ENCODE measurements at places on chromosomes 16 and 17.

- DNase-seq: no peak
Observed at GRCh38 chr16:27462846-27463682, 61.1 kb downstream of the IL21R start.

DNA sequence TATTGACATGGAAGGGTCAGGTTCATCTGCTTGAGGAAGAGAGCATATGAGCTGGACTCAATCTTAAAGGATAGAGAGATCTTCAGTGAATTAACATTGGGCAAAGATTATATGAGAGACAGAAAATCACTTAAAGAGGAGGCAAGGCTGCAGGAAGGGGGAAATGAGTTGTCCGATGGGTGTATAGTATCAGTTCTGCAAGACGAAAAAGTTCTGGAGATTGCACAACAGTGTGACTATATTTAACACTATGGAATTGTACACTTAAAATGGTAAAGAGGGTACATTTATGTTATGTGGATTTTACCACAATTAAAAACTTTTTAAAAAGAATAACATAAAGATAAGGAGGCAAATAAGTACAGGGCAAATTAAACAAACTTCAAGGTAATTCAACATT, 80.7 kb downstream of the HELZ start:
- no peak for DNase-seq

GRCh38 chr17:79888811-79889634, 49.8 kb upstream of the CBX4 start:
- DNase-seq: no peak

GRCh38 chr16:31213342-31213741, 577 bp upstream of the TRIM72 start:
- no peak for DNase-seq

DNA sequence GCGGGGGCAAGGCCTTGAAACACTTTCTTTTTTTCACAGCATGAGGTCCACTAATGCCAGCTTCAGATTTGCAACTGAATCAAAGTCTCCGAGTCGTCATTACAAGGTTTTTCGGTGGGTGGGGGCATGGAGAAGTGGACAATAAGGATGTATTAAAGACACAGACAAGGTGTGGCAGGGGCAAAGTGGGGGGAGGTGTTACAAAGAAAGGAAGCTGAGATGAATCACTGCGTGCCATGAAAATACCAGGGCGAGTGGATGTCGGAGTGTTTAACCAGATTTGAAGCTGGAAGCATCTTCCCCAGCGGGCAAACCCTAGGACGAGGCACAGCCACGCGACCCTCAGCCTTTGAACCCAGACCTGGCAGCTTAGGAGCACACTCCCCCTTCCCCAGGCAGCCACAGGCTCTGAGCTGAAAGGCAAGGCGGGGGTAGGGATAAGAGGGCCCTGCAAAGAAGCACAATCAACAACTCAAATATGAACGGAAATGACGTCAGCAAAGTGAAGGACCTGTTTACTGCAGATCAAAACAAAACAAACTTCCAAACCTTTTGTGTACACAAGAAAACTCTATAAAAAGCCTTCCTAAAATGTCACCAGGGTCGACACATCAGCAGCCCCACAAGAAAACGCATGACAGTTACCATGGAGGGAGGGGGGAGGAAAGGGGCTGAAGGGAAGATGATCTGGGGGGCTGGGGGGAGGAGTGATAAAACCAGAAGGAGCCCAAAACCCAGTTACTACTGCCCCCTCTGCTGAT, 5.6 kb upstream of the ZFHX3 start:
- no peak for DNase-seq

DNA sequence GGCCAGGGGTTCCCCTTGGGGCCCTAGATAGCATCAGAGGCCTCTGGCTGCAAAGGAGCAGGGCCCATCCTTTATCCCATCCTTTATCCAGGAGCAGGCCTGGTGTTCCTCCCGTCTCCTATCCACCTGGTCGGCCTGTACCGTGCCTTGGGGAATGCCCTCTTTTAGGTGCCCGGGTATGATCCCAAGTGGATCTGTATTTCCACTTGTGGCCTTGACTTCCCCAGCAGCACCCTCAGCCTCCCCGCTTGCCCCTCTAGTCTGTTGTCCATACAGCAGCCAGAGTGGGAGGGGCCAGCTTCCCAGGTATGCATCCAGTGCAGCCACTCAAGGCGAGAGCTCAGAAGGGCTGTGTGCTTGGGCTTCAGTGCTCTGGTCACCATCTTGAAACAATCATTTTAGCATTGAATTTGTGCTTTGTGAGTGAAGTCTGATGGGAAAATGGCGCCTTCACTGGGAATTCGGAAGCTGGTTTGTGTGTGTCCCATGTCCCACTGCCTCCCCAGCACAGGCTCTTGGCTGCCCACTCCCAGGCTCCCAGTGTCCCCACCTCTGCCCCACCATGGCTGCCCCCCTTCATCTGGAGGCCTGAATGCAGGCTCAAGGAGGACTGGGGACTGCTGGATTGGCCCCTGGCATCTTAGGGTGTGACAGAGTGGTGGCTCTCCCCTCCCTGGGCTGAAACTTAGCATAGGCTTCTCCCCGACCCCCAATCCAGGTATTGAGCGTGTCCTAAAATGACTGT, 3.3 kb upstream of the RNF112 start:
- DNase-seq: no peak

DNA sequence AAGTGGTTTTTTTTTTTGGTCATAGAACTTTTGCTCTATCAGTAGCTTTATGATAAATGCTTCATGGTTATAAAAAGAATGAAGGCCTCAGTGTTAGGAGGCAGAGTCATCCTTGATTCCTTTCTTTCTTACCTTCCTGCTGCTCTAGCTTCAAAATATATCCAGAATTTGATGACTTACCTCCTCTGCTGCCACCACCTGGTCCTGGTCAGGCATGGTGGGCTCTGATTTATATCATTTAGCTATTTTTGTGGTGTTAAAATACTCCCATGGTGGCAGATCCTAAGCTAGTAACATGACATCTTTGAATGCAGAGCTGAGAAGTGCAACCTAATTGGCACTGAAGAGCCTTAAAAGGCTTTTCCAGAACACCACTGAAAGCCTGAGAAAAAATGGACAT, 508.8 kb upstream of the CDH8 start:
- DNase-seq: no peak

DNA sequence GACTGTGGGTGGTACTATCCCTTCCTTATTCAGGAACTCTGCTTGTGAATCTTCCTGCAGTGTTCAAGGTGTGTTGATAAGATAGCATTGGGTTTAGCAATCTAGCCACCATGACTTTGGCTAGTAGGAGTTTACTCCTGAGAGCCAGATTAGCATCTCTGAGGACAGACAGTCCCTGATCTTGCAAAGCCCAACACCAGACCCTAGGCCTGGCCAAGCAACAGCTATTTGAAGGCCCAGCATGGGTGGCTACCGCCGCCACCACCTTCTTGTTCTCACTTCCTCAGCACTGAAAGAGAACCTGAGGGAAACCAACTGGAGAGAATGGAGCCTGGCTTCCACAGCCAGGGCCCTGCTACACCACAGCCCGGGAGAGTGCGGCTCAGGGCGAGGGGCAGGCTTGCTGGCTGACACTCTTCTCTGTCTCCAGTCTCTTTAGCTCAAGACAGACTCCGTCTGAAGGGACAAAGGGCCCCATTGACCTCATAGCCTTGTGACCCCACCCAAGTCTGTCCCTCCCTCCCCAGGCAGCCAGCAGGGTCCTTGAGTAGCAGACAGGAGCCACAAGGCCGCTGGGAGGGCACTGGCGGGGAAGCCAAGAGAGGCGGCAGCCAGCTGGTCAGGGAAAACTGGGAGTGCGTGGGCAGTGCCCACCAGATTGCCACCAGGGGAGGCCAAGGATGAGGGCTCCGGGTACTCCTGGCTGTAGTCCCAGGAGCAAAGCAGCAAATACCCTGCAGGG, 10.9 kb upstream of the ARHGAP23 start:
- DNase-seq: no peak

DNA sequence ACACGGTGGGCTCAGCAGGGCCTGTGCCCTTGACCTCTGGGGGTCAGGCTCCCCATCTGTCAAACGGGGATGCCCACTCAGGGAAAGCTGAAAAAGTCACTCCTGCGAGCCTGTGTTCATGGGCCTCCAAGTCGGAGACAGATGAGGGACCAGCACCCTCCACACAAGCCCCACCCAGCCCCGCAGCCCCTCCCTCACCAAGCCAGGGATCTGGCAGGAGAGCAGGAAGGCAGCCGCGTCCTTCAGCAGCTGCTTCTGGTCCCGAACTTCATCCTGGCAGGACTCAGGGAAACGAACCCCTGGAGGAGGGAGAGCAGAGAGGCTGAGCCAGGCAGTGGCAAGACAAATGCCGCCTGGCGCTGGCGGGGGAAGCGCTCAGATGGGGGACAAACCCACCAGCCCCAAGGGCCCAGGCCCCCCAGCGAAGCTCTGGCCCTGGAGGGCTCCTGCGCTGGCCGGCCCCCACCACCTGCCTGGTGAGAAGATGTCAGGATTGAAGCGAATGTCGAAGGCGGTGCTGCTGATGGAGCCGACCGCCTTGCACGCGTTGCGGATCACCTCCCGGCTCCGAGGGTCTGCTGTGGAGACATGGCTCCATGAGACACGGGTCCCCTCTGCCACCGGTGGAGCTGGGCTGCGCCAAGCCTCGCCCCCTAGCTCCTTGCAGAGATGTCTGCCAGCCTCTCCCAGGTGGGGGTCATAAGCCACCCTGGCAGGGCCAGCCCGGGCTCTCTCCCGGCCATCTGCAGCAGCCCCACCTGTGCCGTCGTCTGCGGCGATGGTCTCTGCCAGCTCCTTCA, 15.4 kb downstream of the CLUH start:
- no peak for DNase-seq

GRCh38 chr17:81961087-81961511, at the start of gene NOTUM:
NOTUM (minus strand) TSS chr17:81961187; CDS start chr17:81960909, 278 bp downstream.
- DNase-seq: no peak

GRCh38 chr16:69930117-69930776, 20.9 kb upstream of the CLEC18A start:
- DNase-seq: peak; percentile 61

GRCh38 chr17:52147872-52148271, 10.6 kb downstream of the CA10 start:
- no peak for DNase-seq

GRCh38 chr16:69089091-69089910, 16.2 kb upstream of the HAS3 start:
- DNase-seq: peak; percentile 44

DNA sequence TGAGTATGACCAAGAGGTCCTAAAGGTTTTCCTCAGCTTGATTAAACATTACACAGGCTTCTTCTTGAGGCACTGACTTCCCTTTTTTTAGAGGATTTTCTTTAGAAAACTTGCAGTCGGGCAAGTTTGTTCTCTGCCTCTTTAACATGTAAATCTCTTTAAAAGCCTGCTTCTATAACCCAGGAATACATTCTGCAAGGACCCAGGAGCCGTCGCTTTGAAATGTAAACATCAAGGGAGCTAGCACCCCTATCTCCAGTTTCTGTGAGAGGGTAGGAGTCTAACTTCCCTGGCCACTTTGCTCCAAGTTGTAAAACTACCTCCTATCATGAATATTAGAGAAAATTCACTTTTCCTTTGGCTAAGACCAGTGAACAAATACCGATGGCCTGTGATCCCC, 201.5 kb upstream of the CPHXL start:
- no peak for DNase-seq

- DNase-seq: no peak
Observed at GRCh38 chr17:80526116-80526910, 18.3 kb upstream of the RPTOR start.

- DNase-seq: peak; percentile 6
Observed at GRCh38 chr16:67928147-67928546, 3.5 kb downstream of the CTRL start.

GRCh38 chr17:55167024-55167725, 97.6 kb upstream of the HLF start:
- no peak for DNase-seq

DNA sequence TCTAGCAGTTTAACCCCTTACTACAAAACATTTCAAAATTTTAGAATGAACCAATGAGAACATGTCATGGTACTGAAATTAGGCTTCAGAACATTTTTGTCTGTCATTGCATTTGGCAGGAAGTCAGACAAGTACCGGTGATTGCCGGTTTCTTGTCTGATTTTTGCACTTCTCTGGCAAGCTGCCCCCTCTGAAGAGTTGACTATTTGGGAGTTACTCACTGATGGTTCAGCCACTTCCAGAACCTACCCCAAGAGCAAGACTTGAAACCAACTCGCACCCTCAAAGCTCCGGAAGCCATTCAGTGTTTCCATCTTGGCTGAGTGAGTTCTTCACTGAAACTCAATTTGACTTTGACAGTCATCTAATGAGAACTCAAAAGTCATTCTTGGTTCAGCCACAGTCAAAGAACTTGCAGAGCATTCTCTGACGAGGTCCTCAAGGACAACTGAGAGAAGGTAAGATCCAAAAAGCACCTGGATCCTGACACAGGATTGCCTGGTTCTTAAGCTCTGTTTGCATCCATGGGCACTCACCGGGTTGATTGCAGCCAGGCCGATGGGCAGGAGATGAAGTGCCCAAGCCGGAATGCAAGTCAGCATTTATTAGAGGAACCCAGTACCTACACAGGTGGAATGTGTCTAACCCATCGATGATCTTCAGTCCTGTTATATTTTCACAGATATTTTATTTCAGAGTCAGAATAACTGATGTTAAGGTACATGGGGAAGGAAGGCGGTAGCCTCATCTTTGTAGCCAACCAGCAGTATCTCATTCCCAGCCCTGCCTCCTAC, 93.6 kb downstream of the USP22 start:
- DNase-seq: peak; percentile 60

DNA sequence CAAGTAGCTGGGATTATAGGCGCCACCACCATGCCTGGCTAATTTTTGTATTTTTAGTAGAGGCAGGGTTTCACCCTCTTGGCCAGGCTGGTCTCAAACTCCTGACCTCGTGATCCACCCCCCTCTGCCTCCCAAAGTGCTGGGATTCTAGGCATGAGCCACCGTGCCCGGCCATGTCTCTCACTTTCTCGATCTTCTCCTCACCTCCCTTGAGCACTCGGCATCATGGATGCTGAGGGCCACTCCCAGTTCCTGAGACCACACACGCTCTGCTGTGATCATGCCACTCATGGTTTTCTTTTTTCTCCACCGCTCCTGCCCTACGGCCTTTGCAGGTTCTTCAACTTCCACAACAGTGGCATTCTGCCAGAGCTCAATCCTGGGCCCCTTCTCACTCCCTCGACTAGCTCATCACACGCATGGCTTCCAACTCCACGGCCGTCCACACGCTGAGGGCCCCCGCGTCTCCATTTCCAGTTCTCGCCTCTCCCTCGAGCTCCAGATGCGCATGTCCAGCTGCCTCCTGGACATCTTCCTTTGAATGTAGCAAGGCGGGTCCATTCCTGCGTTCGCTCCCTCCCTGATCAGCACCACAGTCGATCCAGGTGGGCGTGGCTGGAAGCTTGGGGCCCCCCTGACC, 5.5 kb upstream of the NCBP3 start:
- DNase-seq: no peak
